Activated CD4-positive, alpha-beta T cell treated with anti-CD3 and anti-CD28 coated beads, Interleukin-2, Interleukin-4, amounts not matched to agents 100 ng/mL and 50 ng/mL, durations not matched to agents 16 hours and 8 hours (primary cell): ENCODE measurements at places on chromosomes 3 and 15.

DNA sequence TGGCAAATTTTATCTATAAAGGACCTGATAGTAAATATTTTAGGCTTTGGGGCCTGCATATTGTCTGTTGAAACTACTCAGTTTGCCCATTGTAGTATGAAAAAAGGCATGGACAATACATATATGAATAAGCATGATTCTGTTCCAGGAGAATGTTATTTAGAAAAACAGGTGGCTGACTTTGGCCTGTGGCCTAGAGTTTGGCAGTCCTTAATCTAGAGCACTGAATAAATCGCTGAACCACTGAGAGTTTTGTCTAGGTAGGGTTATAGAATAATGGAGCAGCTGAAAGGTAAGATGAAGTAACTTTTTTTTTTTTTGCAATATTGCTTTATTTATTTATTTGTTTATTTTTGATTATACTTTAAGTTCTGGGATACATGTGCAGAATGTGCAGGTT is 75.0 kb downstream of the LRRC49 start:
- DNase-seq, result no peak

DNA sequence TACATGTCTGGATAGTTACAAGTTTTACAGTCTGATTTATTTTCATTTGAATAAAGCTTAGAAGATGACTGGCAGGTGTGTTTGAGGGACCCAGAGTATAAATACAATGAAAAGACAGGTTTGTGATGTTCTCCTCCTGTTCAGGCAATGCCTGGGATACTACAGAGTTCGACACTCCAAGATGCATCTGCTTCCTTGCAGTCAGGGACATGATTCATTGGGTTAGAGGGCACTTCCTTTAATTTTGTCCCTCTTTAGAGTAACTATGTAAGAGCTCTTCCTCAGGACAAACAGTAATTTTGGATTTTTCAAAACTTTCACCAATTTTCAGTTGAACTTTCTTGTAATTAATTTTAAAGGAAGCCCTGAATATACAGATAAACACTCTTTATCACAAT is 102.0 kb downstream of the LMLN start:
- DNase-seq, result no peak

GRCh38 chr3:4392992-4393391 is 74.1 kb downstream of the SUMF1 start:
- no peak for DNase-seq

- DNase-seq, result no peak
Observed at GRCh38 chr3:123632161-123632655, 47.4 kb upstream of the HACD2 start.

DNA sequence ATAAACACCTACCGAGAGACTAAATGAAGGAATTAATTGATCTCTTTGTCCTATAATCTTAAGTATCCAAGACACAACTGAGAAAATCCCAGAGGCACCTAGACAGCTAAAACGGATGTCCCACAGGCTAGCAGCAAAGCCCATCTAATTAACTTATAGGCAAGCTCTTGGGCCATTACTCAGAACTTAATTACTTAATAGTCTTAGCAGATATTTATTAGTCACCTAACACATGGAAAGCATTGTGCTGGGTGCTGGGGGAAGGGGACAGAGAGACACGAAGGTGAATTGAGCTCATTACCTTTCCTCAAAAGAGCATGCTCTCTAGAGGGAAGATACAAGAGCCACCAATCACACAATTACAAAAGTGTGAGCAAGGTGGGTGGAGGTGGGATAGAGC is 189.8 kb upstream of the PROK2 start:
- no peak for DNase-seq

DNA sequence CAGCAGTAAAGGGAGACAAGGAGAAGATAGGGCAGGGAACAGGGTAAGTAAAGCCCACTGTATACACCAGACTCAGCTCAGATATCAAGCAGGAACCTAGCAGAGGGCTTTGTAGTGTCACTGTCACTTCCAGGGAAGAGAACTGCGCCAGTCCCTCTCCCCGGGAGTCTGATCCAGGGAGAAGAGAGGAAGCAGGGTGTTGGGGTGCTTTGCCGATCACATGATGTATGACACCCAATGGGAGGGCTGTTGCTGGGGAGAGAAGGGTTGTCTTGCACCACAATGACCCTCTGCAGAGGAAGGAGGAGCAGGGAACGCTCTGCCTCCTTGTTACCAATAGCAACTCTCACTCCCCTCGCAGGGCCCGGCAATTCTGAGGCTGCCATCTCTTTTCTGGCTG is 147.2 kb upstream of the SLC2A2 start:
- no peak for DNase-seq
